Natural killer cell (primary cell): ENCODE measurements at places on chromosomes 2 and 18.

GRCh38 chr2:181646415-181646987, 10.4 kb downstream of the CERKL start:
- no peaks in the 10 kb centered on the region for H3K4me1 ChIP-seq
- H3K27ac ChIP-seq = no peak overlapping the region
- H3K27me3 ChIP-seq = peaks cover 6% of the 10 kb centered on the region
- H3K4me3 ChIP-seq = no peak overlapping the region

DNA sequence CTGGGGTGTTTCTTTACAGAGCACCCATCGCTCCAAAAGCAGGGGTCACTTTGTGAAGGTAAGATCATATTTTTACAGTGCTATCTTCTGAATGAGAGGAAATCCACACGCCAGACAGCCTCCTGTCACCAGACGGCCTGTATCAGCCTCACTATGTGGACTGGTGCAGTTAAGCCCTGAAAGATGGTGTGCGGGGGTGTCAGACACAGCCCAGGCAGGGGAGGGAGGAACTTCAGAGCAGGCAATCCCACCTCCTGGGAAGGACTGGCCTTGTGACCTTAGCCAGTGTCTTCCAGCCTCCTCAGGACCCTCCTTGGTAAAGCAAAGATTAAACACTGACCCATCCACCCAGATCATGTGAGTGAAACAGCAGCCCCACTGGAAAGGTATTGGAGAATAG, 249.4 kb upstream of the CTAGE1 start:
- no peak for DNase-seq
- H3K27ac ChIP-seq = no peak overlapping the region
- H3K4me3 ChIP-seq = no peak overlapping the region
- H3K4me1 ChIP-seq = no peaks in the 10 kb centered on the region
- H3K27me3 ChIP-seq = no peaks in the 10 kb centered on the region

DNA sequence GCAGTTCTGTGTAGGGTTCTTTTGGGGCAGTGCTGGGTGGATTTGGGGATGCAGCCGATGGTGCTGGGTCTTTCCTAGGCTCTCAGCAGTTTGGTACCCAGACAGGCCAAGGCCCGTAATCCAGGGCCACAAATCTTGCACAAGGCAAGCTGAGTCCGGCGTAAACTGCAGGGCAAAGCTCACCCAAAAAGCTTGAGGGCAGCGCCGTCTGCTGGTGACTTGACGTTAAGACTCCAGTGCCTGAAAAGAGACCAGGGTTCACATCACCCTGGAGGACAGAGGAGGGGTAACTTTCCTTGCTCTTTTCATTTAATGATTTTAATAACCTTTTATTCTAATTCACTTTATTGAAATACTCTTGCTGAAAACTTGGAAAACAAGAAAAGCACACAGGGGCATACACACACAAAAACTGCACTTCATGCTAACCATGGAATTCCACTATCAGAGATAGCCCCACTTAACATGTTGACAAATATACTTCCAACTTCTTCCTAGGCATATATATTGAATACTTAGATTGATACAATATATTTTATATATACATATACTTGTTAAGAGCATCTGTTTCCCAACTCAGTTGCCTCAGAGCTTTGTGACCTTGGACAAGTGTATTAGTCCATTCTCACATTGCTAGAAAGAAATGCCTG, 38.9 kb downstream of the CNGA3 start:
- H3K27me3 ChIP-seq = no peaks in the 10 kb centered on the region
- no peaks in the 10 kb centered on the region for H3K4me1 ChIP-seq
- peak; percentile 62 for DNase-seq
- H3K4me3 ChIP-seq = no peak overlapping the region
- no peaks in the 10 kb centered on the region for H3K36me3 ChIP-seq

DNA sequence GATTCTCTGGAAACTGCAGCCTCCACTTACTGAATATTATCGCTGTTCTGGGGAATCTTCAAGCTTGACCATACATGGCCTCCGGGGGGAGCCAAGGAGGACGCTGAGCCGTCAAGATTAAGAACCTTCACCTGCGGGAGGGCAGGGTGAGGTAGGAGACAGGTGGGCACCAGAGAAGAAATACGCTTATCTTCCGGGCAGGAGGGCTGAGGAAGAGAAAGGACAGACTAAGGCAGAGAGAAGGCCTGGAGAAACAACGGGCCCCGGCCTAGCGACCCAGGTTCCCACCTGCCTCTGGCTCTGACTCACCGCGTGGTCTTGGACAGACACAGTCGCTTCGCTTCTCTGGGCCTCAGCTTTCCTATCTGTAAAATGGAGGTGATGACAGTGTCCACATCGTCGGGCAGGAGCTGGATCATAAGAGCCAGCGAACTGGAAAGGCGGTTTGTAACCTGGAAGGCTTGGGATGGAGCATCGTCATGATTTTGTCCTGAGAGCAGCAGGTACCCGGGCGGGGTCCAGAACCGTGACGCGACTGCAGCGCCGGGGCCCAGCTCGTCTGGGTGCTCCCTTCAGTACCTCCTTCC, 659 bp downstream of the ZNF142 start:
- peak overlapping the region; percentile 68 for H3K27ac ChIP-seq
- peak overlapping the region; percentile 97 for H3K4me3 ChIP-seq
- no peaks in the 10 kb centered on the region for H3K27me3 ChIP-seq
- DNase-seq = peak; percentile 24
- H3K36me3 ChIP-seq = peaks cover 37% of the 10 kb centered on the region

DNA sequence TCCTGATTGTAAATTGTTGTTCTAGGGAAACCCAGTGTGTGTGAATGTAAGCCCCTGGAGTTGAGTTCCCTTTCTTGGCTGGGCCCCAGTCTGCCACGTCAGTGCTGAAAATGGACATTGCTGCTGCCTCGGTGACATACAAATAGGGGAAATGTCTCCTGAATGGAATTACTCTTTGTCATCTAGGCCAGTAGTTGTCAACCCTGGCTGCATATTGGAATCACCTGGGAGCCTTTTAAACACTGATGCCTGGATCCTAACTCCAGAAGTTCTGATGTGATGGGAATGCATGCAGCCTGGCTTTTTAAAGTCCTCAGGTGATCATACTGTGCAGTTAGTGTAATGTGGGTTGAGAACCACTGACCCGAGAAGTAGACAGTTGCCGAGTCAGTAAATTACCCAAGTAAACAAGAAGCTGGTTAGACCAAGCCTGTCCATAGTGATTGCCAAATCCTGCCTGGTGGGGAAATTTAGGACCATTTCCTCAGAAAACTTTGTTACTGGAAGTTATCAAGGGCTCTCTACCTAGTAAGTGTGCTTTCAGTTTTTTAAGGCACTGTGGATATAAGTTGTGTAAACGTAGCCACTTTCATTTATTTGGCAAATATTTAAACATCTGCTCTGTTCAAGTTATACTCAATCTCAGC, 27.6 kb upstream of the IL1R1 start:
- H3K27me3 ChIP-seq = no peaks in the 10 kb centered on the region
- H3K36me3 ChIP-seq = no peaks in the 10 kb centered on the region
- no peaks in the 10 kb centered on the region for H3K4me1 ChIP-seq
- no peak for DNase-seq
- no peak overlapping the region for H3K27ac ChIP-seq
